ENCODE measurements at places on chromosomes 5 and 9.
A peak's percentile ranks its signal among the peaks of the same experiment; 100 is the strongest.

GRCh38 chr5:74667396-74667795 is 17.6 kb upstream of the HEXB start:
- DNase-seq, result no peak

DNA sequence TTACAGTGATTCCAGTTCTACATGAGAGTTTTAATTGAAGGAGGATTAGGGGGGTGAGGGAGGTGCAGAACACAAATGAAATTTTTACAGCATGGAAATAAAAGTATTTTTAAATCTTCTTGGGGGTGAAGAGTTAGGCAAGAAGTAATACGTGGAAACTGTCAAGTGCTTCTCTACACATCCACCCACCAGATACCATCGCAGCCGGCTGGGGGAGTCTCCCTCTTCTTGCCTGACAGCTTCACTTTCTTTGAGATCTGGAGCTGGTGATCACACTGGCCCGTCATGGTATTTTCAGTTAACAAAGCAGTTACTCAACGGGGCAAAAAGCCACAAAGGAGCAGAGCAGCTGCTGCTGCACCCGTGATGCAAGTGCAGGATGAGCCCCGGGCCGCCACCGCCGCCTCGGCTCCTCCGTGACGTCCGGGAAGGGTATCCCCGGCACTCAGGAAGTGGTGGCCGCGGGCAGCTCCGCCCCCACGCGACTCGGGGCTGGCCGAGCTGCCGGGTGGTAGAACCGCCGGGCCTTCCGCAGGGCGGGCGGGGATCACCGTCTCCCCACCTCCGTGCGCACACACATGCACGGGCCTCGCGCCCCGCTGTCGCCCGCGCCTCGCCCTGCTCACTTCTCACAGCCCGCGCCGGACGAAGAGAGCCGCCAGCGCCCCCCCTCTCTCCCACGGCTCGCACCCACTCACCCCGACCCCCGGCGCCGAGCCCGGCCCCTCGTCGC is 2.4 kb upstream of the NR4A3 start:
- peak; percentile 97 for DNase-seq

- no peak for DNase-seq
Measured at GRCh38 chr5:141623186-141623585, 4.4 kb upstream of the DIAPH1 start.

DNA sequence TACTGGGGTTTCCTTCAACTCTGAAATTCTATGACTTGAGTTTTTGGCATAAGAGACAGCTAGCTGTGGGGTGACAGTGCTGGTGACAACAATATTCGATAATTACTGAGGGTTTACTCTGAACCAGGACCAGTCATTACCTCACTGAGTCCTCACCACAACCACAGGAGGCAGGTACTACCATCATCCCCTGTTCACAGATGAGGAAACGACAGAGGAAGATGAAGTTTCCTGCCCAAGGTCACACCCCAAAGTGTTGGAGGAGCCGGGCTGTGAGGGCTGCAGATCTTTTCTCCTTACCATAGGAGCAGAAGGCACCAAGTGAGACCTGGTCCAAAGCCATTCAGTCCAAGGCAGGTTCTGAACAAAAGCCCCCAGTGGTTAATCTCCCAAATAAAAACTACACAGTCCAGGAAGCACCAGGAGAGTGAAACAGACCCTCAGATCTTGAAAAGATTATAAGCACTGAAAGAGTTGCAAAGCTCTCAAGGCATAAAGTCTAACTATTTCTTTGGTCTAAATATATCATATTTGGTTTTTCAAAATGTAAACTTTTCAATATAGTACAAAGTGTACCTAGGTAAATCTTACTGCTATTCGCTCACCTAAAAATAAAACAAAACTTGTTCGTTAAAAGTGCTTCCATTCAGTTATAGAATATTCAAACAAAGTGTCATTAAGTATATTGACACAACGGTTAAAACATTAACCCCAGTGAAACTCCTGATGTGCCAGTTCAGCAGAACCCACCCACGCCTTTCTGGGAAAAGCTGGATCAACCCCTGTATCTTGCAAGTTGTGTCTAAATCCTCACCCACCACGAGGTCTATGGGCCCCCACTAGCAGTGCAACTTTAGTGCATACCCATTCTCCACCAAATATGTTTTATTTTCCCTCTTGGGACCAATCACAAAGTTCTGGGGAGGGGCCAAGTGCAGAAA is 82.6 kb upstream of the EQTN start:
- DNase-seq, result no peak

GRCh38 chr5:151738125-151738848 is 20.1 kb downstream of the ATOX1 start:
- no peak for DNase-seq

- no peak for DNase-seq
Measured at GRCh38 chr5:50888751-50889150, 222.3 kb downstream of the PARP8 start.
